AG09319 (cell line): ENCODE measurements at places on chromosomes 2 and 18.

GRCh38 chr2:47323009-47323821 lies 79.7 kb upstream of the MSH2 start:
- DNase-seq: peak; percentile 32

- no peak for DNase-seq
These were observed 125.3 kb upstream of the CTDP1 start for GRCh38 chr18:79554321-79554720.

GRCh38 chr18:64091526-64091925 lies 57.4 kb downstream of the LINC00305 start:
- DNase-seq: no peak

DNA sequence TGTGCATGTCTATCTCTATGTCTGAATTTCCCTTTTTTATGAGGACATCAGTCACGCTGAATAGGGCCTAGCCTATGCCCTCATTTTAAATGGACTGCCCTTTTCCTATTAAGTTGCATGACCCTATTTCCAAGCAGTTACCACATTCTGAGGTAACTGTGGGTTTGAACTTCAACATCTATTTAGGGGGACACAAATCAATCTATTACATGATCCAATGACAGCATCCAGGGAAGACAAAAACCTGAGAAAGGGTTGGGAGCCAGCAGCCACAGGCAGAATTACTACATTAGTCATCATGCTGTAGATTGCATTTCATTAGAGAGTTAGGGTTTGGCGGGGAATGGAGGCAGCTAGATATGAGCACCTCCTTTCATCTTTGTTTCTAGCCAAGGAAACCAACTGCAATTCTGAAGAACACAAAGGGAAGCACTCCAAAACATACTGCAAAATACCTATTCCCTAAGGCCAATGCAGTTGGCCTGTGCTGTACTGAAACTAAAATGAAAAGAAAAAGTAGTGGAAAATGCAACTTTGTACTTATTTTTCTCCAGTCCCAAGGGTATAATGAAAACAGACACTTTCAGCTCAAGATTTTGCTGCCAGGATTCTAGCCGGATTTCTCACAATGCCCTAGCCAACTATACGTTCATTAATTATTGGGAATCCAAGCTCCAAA lies 40.4 kb upstream of the C1D start:
- DNase-seq: no peak

- DNase-seq: peak; percentile 3
These were observed at the start of gene HOXD8 for GRCh38 chr2:176128982-176129796. Gene HOXD8 (plus strand): TSS chr2:176129705. CDS start chr2:176130367, 662 bp downstream.
